ENCODE measurements at places on chromosomes 7 and 10.
A peak's percentile ranks its signal among the peaks of the same experiment; 100 is the strongest.

DNA sequence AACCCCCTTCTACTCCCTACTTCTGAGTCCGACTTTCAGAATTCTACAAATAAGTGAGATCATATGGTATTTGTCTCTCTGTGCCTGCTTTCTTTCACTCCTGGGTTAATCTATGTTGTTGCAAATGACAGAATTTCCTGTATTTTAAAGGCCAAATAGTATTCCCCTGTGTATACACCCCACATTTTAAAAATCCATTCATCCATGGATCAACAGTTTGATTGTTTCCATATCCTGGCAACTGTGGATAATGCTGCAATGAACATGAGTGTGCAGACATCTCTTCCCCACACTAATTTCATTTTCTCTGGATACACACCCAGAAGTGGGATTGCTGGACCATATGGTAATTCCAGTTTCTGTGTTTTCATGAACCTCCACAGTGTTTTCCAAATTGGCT, 225.8 kb upstream of the TCERG1L start:
- no peak for DNase-seq

DNA sequence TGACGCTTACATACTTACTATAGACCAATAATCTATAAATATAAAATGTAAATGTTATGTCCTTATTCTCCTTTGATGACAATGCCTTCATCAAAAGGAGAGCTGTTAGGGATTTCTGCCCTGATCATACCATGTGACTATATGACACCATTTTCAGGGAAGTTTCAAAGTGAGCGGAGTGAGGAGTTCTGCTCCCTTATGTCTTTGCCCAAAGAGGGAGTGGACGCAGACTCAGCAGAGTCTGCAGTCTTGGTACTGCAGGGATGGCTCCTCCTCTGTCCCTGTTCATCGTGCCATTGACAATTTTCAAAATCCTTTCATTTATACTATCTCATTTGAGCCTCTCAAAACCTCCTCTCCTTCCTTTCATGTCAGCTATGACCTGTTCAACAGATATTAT, 27.9 kb downstream of the HYAL4 start:
- no peak for DNase-seq

- DNase-seq, result no peak
Measured at GRCh38 chr7:140903741-140904480, 20.8 kb downstream of the BRAF start.

DNA sequence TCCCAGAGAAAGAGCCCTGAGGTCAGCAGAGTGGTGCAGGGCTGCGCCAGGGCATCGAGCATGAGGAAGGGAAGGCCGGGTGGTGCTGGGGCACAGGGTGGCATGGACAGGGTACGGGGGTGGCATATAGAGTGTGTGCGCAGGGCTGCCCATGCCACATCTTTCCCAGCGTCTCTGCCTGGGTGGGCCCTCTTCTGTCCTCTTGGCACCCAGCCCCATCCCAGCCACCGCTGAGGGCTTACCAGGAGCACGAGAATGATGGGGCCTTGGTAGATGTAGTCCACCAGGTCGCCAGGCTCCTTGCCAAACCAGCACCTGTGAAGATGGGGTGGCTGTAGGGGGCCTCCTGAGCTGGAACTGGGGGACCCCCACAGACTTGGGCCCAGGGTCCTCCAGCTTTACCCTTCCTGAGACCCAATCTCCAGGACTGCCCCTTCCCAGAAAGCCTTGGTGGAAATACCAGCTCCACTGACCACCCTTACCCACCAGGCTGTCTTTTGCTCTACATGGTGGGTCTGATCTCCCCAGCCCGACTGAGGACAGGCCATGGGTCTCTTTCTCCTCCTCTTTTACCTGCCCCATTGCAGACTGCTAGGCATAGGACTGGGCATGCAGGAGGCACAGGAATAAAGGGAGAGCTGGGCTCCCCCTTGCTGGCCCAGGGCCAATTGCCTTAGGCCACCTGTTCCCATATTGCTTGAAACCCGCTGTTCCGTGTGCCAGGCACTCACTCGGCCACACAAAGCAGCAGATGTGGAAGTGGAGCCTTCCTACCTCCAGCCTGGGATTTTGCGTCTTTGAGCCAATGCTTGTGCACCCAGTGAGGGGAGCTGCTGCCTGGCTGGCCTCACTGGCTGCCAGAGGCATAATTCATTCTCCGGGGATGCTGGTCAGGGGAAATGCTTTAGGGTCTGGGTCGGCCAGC, 21.7 kb downstream of the CRHR2 start:
- DNase-seq, result no peak

- DNase-seq, result peak; percentile 43
Measured at GRCh38 chr10:27241010-27241651, 534 bp upstream of the ACBD5 start.

GRCh38 chr10:103204353-103205255, 11.5 kb upstream of the NT5C2 start:
- DNase-seq, result no peak

GRCh38 chr7:140316165-140316661, 82.1 kb downstream of the SLC37A3 start:
- DNase-seq, result no peak

GRCh38 chr10:101284101-101284743, 55.0 kb upstream of the LBX1 start:
- DNase-seq, result no peak

GRCh38 chr10:91352760-91353159, 57.4 kb upstream of the HECTD2 start:
- DNase-seq, result no peak

GRCh38 chr10:129912166-129912917, 51.7 kb downstream of the EBF3 start:
- no peak for DNase-seq

DNA sequence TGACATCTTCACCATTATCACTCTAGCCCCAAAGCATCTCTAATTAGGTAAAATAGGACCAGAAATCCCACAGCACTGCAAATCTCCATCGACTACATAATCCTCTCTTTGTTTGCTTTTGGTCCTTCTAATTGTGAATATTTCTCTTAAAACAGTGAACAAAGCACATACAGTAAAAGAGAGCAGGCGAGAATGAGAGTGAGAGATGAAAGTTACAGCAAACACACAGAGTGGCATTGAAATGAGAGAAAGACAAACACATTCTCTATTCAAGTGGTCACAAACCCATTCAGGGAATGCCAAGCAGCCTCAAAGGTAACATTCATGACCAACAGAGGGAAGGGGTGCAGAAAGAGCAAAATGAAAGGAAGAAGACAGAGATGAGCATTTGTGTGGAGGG, 109.8 kb upstream of the PTN start:
- no peak for DNase-seq

DNA sequence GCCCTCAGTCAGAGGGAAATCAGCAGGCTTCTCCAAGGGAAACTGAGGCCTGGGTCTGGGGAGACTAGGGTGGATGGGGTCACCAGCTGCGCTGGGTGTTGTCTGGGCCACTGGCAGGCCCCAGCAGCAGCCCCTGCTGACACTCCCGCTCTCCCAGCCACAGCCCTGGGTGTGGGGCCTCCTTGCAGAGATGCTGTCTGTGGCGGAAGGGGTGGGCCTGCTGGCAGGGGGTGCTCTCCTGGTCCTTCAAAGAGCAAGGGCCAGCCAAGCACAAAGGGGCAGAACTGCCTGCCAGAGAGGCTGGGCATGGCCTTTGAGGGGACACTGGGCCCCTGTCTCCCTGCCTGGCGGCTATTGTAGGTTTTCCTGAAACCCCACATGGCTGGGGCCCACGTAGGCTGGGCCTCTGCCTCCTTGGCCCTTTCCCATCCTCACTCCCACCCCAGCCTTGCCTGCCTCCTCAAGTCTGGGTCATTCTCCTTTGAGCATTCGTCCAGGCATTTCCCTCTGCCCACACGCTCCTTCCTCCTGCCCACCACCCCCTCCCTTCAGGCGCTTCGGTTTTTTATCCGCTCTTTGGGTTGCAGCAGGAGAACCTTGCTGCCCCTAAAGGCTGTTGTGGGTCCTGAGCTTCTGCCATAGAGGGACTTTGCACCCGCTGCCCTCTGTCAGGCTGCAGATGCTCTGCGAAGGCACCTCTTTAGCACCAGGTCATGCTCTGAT, 9.1 kb downstream of the COL13A1 start:
- DNase-seq, result no peak

GRCh38 chr7:77290425-77290824, 90.8 kb upstream of the FGL2 start:
- no peak for DNase-seq

All from T47D (cell line).